ENCODE measurements at places on chromosomes 7 and 10.
A peak's percentile ranks its signal among the peaks of the same experiment; 100 is the strongest.

GRCh38 chr7:17301471-17302456, 3.3 kb downstream of the AHR start:
- no peak for DNase-seq

GRCh38 chr10:128275388-128276177, 149.4 kb upstream of the MKI67 start:
- DNase-seq, result no peak

DNA sequence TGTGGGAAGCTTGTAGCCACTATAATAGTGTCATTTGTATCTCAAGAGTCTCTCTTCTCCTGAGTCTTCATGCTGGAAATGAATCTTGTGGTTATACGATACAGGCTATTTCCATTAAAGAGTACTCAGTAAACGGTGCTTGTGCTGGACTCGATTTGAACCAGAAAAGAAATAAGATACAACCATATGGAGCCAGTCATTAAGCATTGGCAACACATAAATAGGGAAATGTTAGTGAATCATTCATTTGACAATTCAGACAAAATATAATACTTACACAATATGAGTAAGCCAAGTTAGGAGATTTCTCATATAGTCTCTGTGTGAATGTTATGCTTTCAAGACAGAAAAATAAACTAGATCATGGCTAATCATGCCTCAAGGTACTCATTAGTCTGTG, 356.8 kb downstream of the PLXDC2 start:
- no peak for DNase-seq

DNA sequence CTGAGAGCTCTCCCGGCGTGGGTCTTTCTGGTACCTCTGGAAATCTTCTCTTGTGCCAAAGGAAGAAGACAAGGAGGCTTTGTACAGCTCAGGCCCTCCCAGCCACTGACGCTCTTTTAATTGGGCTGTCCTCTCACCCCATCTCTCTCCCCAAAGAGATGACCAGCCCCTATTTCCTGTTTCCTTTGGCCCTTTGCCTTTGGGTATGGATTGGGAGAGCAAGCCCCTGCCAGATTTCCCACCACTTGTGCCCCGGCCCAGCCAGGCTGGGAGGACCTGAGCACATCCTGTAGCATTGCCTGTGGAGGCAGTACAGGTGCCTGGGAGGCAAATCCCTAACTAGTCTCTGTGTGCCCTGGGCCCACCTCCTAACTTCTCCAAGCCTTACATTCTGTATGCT, 5.7 kb upstream of the PLAC9 start:
- no peak for DNase-seq

DNA sequence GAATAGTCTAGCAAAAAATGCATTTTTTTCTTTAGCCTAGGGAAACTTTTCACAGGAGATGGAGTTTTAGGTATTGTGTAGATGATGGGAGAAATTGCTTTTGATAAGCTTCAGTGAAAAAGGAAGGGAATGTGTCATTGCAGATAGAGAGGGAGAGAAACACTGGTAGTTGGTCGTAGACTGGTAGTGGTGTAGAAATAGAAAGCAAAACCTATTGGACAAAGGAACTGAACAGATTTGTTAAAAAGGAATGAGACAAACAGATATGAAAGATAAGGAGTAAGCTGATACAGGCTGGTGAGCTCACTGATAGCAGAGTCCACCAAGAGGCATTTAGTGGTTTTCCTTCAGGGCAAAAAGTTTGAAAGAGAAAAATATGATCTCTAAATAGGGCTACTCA, 94.3 kb downstream of the ZEB1 start:
- DNase-seq, result no peak

DNA sequence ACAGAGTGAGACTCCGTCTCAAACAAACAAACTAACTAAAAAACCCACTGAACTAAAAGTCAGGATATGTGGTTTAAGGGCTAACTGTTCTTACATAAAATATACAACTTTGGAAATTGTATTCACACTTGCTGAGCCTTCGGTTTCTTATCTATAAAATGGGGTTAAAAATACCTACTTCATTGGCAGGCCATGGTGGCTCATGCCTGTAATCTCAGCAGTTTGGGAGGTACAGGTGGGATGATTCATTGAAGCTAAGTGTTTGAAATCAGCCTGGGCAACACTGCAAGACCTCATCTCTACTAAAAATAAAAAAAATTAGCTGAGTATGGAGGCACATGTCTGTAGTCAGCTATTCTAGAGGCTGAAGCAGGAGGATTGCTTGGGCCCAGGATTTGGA, 115.4 kb upstream of the KLF6 start:
- DNase-seq, result no peak

- no peak for DNase-seq
Observed at GRCh38 chr7:30816645-30817370, 45.6 kb downstream of the MINDY4 start.

GRCh38 chr7:139081584-139081983, 27.9 kb downstream of the ZC3HAV1 start:
- DNase-seq, result no peak

DNA sequence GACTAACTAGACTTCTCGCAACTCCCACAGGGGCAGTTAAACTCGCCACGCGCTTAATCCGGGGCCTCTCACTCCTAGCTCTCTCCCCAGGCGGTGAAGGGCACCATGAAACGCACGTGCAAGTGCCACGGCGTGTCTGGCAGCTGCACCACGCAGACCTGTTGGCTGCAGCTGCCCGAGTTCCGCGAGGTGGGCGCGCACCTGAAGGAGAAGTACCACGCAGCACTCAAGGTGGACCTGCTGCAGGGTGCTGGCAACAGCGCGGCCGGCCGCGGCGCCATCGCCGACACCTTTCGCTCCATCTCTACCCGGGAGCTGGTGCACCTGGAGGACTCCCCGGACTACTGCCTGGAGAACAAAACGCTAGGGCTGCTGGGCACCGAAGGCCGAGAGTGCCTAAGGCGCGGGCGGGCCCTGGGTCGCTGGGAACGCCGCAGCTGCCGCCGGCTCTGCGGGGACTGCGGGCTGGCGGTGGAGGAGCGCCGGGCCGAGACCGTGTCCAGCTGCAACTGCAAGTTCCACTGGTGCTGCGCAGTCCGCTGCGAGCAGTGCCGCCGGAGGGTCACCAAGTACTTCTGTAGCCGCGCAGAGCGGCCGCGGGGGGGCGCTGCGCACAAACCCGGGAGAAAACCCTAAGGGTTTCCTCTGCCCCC, 19.5 kb downstream of the WNT8B start:
- peak; percentile 82 for DNase-seq

GRCh38 chr10:124087672-124088634, 5.4 kb downstream of the CHST15 start:
- no peak for DNase-seq

DNA sequence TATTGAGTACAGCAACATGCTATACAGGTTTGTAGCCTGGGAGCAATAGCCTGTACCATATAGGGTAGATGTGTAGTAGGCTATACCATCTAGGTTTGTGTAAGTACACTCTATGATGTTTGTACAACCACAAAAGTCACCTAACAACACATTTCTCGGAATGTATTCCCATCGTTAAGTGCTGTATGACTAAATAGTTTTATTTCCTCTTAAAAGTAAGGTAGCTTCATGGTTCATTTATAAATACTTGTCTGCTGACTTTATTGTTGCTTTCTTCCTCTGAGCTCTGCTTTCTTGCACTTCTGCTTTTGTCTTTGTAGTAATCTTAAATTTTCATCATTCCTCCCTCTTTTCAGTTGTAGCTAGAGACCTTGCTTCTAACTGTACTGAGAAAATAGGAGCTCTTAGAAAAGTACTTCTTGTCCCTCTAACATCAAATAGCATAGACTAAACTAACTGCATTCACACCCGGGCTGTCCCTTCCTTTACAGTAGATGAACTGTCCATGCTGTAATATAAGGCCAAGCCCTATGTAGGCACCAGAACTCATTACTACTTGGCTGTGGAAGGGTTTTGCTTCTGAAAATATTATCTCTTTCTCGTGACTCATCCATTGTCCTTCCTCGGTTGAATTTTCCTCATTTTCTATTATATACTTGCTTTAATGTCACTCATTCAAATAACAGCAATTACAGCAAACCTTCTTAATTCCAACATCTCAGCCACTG, 55.4 kb upstream of the FAM3C start:
- DNase-seq, result no peak

DNA sequence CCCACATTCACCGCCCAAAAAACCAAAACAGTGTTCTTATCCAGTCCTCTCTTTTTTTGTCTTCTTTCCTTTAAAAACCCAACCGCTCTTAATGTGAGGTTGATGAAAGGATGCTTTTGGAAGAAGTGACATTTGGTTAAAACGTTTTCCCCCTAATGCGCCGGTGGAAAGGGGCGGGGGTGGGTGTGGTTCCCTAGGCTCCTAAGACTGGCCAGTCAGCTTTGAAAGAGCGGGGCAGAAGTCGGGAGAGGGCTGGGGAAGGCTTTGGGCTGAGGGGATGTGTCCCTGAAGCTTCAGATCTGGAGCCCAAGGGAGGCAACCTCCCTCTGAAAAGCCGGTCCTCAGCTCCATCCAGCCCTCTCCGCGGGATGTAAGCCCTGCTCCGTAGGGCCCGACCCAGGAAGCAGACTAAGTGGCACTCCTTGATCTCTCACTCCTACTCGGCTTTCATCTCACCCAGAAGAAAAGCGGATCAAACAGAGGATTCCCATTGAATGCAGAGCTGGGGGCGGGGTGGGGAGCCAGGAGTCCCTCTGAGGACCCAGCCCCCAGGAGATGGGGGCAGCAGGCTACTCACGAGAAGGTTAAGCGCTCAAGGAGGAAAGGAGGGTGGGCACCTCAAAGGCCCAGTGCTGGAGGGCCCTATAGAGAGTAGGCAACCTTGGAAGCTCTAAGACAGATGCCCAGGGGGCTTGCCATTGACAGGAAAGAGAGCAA, 2.4 kb upstream of the EVX1 start:
- DNase-seq, result peak; percentile 39

DNA sequence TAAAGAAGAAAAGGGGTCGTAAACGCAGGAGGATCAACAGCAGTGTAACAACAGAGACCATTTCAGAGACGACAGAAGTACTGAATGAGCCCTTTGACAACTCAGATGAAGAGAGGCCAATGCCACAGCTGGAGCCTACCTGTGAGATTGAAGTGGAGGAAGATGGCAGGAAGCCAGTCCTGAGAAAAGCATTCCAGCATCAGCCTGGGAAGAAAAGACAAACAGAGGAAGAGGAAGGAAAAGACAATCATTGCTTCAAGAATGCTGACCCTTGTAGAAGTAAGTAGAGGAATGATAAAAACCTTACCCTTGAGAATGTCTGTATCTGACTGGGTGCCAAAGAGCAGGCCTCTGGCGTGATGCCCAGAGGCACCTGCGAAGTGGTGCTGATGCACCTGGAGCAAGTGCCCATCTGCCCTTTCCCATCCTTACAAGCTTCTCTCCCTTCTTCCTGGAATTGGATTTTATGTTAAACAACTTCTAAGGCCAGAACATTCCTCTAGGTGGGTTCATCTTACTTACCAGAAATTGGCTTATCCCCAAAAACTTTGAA, 86.4 kb upstream of the SAMD8 start:
- no peak for DNase-seq

DNA sequence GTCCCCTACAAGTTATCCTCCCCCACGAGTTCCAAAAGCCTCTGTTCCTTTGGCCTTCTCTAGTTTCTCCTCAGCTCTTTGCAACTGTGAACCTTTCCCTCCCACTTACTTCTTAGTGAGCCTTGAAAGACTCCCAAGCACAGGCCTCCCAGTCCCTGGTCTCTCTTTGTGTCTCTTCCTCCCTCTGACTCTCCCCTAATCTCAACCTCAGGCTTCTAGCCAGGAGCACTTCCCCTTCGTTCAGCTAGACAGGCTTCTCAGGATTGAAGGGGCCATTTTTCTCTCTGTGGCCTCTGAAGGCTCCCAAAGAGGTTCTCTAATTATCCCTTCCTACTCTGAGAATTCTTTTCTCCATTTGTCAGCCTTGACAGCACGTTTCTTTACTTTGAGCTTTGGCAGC, 50.2 kb upstream of the PHYHIPL start:
- no peak for DNase-seq

DNA sequence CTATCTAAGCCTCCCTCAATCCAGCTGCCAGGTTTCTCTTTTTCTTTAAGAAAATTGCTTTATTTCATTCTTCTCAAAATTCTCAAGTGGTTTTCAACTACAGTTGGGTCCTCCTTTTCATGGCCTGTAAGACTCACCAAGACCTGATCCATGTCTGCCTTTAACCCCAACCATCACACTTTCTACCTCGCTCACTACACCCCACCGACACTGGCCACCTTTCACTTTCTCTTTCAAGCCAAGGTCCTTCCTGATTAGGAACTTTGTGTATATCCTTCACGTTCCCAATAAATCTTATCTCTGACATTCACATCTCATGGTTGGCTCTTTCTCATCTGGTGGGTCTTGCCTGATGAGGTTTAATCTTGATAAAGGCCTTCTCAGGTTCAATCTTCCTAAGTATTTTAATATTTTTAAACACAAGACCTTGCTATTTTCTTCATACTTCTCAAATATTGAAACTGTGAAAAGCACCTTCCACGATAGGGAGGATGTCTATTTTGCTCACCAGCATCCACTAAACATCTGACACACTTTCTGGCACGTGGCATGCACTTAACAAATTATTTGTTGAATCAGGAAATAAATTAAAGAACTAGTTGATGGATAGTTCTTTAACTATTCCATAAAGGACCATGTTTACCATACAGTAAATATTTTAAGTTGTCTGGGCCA, 624.8 kb downstream of the GRID1 start:
- no peak for DNase-seq

- no peak for DNase-seq
Observed at GRCh38 chr10:112960151-112960681, 10.2 kb downstream of the TCF7L2 start.

DNA sequence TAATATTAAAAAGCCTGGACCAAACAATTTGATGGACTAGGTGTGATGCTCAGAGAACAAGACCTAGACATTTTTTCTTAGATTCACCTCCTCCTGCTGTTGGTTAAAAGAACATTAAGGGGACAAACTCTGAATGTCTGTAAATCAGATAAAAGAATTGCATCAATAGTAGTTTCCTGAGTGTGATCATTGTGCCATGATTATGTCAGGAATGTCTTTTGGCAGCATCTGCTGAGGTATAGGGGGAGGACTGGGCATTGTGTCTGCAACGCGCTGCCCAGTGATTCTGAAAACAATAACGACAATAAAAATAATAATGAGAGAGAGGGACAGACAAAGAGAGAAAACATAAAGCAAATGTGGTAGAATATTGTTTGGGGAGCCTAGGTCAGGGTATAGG, 6.9 kb downstream of the C7orf57 start:
- no peak for DNase-seq
